ENCODE measurements at places on chromosomes 1 and 21. TPM values are rescaled to one million over a fixed set of nuclear protein-coding genes. Genes with fewer than 3 reads are reported as not detected.

The CSRP1 gene
- total RNA-seq, result 317 TPM

- H3K27ac ChIP-seq, result no peak overlapping the region
- H3K36me3 ChIP-seq, result no peaks in the 10 kb centered on the region
- H3K27me3 ChIP-seq, result no peaks in the 10 kb centered on the region
- no peak overlapping the region for H3K4me3 ChIP-seq
- H3K4me1 ChIP-seq, result no peaks in the 10 kb centered on the region
Observed at GRCh38 chr1:221308534-221309511, 429.6 kb downstream of the HLX start.

The MCL1 gene
- total RNA-seq, result 196 TPM

The KPRP gene
- not detected for total RNA-seq
